ENCODE measurements at places on chromosomes 7 and 10.

- peak; percentile 55 for DNase-seq
Measured at GRCh38 chr10:119655566-119656001, 4.4 kb downstream of the BAG3 start.

DNA sequence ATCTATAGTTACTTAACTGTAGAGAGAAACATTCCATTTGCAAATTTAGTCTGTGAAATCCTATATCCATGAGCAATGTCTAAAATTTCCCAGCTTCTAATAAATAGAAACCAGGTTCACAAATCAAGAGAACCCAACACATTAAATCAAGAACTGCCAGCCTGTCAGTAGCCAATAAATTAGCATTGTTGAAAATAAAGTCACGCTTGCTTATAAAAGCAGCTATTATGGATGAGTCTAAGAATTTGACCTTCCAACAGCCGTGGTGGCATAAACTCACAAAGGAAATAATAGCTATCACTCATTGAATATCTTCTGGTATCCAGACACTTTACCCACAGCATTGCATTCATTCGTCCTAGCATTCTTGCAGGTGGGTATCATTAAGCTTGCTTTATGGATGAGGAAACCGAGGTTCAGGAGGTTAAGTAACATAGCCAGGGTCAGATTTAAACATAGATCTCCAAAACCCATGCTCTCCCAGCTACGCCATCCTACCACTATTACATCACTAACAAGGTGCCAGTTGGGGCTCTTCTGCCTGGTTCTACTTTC is 260.1 kb upstream of the YAE1 start:
- no peak for DNase-seq

DNA sequence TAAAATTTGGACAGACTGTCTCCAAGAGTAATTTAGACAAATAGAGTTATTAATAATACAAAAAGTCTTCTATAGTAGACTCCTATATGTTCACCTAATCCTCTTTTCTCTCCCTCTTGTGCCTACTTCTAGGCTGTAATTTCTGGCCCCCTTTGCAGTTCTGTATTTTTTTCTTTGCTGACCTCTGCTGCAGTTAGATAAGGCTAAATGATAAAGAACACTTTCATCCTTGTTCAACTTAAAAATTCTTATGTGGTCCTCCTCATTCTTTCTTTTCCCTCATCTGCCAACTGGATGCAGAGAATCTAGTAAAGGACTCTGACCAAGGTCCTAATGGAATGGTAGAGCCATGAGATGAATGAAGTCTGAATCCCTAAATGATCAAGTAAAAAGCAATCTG is 20.1 kb downstream of the GLCCI1 start:
- no peak for DNase-seq

GRCh38 chr7:157522189-157522588 is 185.4 kb downstream of the DNAJB6 start:
- DNase-seq: no peak

DNA sequence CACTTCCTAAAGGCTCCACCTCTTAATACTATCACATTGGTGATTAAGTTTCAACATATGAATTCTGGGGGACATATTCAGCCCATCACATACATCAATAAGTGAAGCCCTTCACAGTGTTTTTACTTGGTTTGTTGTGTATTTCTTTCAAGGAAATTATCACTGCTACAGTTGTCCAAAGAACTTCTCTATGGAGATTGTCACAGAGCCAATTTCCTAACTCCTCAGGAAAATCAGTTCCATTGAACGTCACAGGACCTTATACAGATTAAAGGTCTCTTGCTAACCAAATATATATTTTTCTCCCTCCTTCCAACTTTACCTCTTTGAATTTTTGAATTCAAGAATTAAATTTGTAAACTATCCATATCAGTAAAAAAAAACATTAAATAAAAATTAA is 114.3 kb downstream of the LRRN3 start:
- no peak for DNase-seq

- no peak for DNase-seq
Measured at GRCh38 chr10:103627111-103627892, 133.8 kb downstream of the NEURL1 start.

DNA sequence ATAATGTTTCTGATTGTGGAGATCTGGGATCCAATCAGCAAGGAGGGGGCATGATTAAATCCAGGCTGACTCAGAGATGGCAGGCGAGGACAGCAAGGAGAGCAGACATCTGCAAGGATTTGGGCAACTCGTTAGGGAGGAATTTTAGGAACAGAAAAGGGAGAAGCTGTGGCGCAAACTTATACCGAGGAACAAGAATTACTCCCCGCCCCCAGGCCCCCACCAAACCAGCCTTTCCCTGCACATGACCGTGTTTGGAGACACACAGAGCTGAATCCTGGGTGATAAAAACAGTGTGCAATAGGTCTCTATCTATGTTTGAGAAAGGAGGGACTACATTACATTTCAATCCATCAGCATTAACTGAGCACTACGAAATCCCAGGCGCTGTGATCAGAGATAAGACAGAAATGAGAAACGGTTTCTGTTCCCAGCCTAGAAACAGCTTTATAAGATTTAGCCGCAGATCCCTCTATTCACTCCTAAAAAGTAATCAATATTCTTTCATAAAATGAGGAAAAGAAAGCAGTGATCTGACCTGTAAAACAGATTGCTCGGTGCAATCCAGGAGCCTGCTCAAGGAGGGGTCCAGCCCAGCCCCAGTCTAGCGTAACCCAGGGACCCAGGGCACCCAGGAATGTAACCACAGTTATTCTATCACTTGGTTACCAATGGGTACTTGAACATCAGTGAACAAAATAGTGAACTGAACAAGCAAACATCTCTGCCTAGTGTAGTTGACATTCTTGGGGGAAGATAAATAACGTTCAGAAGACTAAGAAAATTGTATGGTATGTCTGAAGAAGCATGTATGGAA is 37.2 kb upstream of the RAPGEF5 start:
- DNase-seq: no peak

- DNase-seq: peak; percentile 9
Measured at GRCh38 chr10:133016493-133017202, 71.1 kb upstream of the ADGRA1 start.

- no peak for DNase-seq
Measured at GRCh38 chr10:14659626-14660196, 115.0 kb downstream of the FAM107B start.

DNA sequence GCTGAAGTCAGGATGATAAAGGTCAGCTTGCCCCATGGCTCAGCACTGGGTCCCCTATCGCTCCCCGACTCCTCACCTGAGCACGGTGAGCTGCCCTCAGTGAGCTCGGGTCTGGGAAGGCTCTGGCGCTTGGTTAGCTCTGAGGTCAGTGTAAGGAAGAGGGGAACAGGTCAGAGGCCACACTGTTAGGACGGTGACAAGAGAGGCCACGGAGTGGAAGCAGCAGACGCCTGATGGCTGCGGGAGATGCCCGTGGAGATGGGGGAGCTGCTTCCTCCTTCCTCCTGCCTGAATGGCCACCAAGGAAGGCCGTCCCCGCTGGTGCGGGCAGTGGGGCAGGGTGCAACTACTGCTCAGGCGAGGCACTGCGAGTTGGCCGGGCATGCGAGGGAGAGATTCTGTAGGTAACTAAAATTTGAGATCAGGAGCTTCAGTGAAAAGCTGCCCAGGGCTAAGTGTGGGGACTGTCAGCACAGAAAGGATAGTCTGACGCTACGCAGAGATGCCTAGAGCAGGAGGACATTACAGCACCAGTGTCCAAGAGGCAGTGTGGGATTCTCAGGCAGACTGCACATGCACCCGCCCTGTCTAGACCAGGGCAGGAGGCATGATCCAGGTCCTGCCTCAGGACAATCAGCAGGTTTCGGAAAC is 231.3 kb upstream of the GRB10 start:
- no peak for DNase-seq

DNA sequence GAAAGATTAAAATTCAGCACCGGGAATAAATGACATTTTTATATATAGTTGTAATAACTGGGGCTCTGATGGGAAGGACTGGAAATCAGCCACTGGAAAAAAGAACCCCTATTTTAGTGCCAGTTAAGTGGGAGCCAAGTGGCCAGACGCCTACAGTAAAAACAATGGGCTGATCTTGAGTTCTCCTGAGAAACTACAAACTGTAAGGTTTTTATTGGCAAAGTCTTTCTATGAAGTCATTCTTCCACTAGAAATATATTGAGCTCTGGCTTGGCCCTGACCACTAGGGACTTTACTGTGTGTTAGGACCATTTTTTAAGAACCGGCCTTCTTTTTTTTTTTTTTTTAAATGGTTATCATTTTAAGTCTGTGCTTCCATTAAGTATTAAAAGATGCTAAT is 79.6 kb downstream of the ZNF22 start:
- no peak for DNase-seq

DNA sequence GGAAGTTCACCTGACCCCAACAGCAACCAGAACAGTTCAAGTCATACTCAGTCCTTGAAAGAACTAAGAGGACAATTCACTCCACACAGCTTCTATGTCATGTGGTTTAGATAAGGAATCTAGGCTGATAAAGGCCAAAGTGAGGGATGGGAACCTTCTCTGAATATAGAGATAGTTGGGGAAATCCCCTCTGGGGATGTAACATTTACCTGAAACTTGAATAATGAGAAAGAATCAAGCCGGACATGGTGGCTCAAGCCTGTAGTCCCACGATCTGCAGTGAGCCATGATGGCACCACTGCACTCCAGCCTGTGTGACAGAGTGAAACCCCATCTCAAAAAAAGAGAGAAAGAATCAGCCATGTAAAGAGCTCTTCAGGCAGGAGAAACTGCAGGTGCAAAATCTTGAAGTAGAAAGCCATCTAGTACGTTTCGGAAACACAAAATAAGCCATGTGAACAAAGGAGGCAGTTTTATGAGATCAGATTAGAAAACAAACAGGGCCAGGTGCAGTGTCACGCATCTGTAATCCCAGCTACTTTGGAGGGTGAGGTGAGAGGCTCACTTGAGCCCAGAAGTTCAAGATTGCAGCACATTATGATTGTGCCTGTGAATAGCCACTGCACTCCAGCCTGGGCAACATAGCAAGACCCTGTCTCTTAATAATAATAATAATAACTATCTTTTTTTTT is 4.5 kb upstream of the DNMBP start:
- no peak for DNase-seq

DNA sequence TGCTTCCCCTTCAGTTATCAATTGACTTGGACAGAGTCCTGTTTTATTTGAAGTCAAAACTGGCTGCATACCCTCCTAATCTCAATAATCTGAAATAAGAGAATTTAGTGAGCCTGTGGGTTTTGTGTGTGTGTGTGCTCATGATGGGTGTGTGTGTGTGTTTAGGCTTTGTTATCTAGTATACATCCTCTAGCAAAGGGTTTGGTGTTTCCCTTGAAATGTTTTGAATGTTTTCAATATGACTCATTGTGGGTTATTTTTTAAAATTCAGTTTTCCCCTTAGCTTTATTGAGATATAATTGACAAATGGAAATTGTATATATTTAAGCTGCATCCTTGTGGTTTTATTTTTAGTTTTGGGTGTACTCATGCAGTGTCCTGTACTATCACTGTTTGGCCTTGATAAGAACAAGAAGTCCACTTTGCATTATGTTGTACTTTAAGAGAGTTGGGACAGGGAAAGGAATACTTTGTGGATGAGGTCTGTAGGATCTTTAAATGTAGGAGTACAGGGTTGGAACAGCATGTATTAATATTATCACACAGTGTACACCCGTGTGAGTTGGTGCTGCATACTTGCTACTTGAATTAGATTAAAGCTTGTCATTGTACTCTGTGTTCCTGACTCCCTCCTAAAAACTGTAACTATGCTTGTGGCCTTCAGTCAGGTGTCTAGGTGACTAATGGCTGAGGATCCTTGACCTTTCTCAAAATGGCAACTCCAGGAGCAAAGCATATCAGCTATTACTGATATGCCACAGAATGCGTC is 58.3 kb downstream of the VCL start:
- DNase-seq: no peak

DNA sequence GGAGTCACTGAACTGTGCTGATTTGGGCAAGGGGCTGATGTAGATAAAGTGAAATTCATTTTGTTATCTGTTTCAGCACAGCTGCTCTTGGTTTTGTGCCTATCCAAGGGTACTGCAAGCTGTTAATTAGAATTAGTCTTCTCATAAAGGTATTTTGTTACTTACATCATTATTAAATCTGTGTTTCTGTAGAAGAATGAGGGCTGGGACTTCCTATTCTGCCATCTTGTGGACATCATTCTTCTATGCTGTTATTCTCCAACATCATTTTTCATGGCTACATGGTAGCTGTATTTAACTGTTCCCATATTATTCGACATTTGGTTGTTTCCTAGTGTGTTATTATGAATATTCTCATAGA is 76.2 kb upstream of the CCDC71L start:
- no peak for DNase-seq

DNA sequence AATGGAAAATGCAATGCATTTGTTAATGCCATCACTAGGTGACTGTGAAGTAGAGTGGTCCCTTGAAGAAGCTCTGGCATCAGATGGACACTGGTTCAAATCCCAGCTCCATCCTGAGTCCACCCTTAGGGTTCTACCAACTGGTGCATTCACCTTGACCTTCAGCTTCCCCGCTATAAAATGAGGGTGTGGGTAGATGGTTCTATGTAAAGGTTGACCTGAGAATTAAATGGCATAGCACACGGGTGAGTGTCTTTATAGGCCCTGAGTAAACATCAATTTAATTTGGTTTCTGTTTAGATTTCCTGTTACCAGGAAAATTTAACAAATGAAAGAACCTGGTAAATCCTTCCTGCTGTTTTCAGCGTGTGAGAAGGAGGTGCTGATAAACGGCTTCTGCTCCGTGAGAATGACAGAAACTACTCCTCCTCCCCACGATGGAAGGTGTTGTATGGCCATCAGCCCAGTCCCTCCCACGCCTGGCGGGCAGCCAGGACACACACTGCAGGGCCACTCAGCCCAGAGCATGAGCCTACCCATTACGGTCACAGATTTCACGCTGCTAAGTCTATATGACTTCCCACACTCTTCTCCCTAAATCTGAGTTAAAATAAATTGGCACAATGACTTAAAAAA is 210.1 kb downstream of the TNS3 start:
- DNase-seq: peak; percentile 88

GRCh38 chr7:19530261-19530660 is 178.6 kb downstream of the POLR1F start:
- DNase-seq: no peak

- DNase-seq: no peak
Measured at GRCh38 chr10:76922666-76923065, 714.9 kb downstream of the KCNMA1 start.

DNA sequence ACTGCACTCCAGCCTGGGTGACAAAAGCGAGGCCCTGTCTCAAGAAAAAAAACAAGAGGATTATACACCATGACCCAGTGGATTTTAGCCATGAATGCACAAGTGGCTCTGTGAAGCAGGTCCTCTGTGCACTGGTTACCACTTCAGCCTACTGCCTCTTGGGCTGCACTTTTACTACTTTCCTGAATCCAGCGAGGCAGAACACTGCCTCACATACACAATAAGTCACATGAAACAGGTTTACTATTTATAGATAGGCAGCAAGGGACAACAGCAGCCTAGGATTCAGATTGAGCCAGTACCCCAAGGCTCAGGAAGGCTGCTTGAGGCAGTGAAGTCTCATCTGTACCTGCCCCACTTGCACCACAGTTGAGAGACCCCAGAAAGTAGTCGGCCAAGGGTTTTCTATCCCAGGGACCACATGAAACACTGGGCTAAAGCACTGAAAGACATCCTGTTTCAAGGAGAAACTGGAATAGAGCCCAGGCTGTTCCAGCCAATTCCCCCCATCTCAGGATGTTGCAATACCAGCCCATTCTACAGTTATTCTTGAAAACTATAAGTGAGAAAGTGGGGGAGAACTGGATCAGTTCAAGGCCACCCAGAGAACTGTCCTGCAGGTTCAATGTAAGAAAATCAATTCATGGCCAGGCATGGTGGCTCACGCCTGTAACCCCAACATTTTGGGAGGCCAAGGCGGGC is 10.3 kb upstream of the OGDH start:
- DNase-seq: peak; percentile 14
